Urinary bladder (tissue), 4 donors: ENCODE measurements at places on chromosomes 12 and 14.

GRCh38 chr14:105390849-105391500 lies 7.4 kb upstream of the TEX22 start:
- no peak for DNase-seq

- DNase-seq = peak; percentile 33
These were observed 242.5 kb downstream of the ZFP36L1 start for GRCh38 chr14:68550338-68550715.

- DNase-seq = no peak
These were observed 1.1 kb downstream of the ANKS1B start for GRCh38 chr12:99983456-99984258.

DNA sequence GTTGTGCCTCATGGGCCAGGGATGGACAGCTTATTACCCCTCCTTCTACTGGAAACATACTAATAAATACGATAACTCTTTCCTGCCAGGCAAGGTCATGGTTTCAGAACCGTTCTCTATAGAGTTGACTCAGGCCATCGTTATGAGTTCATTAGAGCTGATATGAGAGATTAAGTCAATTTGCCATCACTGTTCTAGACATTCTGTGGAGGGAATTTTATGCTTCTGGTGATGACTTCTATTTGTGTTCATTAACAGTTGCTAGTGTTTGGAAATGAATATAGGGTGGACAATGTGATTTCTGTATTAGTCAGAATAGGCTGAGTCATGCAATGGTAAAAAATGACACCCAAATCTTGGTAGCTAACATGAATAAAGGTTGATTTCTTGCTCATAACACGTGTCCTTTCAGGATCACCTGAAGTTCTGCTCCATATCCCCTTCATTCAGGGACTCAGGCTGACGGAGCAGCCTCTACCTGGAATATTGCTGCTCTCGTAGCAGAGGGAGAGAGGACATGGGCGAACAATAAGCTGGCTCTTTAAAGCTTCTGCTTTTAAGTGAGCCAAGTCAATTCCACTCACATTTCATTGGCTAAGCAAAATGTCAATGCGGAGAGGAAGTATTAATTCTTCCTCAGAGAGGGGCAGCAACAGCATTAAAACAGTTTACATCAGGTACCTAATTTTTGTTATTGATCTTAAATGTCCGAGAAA lies 18.5 kb upstream of the TBPL2 start:
- DNase-seq = no peak

DNA sequence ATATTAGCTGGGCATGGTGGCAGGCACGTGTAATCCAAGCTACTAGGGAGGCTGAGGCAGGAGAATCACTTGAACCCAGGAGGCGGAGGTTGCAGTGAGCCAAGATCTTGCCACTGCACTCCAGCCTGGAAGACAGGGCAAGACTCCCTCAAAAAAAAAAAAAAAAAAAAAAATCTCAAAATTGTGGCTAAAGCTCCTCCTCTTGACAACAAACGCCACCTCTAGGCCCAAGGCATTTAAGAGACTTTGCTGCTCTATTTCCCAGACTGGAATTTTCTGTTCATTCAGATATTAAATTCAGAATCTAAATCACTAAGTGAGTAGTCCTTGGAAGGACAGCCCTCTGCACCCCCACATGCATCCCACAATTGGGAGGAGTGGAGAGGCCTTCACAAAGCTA lies 1.4 kb downstream of the ZFYVE1 start:
- no peak for DNase-seq

DNA sequence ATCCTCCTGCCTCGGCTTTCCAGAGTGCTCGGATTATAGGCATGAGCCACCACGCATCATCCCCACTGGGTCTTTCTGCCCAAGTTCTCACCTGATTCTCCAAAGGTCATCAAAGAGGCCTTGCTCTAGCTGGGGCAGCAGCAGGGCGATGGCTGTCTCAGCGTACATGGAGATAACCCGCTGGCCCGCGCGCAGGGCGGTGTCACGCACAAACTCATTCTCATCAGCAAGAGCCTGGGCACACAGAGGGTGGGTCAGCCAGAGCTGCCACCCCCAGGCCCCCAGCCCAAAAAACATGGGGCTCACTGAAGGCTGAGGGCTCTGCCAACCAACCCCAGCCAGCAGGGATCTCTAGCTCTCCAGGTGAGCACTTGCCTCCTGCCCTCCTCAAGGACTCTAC lies 27.7 kb upstream of the RAB35 start:
- DNase-seq = no peak

GRCh38 chr14:76901171-76902055 lies 75.2 kb downstream of the LRRC74A start:
- DNase-seq = no peak

- DNase-seq = no peak
These were observed at the start of gene GPD1 for GRCh38 chr12:50103767-50104321. TSS of gene GPD1 (plus strand) at chr12:50104008. CDS start at chr12:50104051, 43 bp downstream.

GRCh38 chr14:72810201-72810600 lies 83.7 kb downstream of the DPF3 start:
- no peak for DNase-seq

DNA sequence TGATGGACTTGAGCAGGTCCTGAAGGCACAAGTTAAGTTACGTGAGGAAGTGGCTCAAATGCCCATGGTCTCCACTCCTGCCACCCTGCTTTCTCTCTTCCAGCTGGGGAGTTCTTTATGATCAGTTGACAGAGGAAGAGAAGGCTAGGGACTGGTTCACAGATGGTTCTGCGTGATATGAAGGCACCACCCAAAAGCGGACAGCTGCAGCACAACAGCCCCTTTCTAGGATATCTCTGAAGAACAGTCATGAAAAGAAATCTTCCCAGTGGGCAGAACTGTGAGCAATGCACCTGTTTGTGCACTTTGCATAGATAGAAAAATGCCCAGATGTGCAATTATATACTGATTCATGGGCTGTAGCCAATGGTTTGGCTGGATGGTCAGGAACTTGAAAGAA lies 162.4 kb upstream of the FSCB start:
- DNase-seq = no peak
